ENCODE measurements at places on chromosomes 1 and 21. TPM values are rescaled to one million over a fixed set of nuclear protein-coding genes. Genes with fewer than 3 reads are reported as not detected.

- peak overlapping the region; percentile 15 for H3K27ac ChIP-seq
- H3K36me3 ChIP-seq = no peaks in the 10 kb centered on the region
- H3K27me3 ChIP-seq = no peaks in the 10 kb centered on the region
- no peak for DNase-seq
- H3K4me3 ChIP-seq = no peak overlapping the region
- H3K4me1 ChIP-seq = no peaks in the 10 kb centered on the region
Observed at GRCh38 chr21:37412603-37413360, 46.2 kb downstream of the DYRK1A start.

DNA sequence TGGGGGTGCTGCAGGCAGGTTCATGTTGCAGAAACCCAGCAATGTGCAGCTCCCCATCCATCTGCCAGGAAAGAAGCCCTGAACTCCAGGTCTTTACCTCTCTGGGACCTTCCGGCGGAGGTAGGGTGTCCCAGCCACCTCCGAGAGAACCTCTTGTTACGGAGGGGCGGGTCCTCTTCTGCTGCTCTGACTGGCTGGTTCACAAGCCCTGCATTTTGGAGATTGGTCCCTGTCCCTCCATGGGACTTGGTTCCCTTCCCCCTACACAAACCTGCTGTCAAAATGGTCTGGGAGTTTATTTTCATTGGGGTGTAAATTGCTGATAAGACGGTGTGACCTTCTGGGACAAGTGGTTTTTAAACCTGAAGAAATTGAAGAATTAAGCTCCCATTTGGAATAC is 8.0 kb upstream of the CELSR2 start:
- peak; percentile 64 for DNase-seq
- peaks cover 25% of the 10 kb centered on the region for H3K4me1 ChIP-seq
- no peak overlapping the region for H3K4me3 ChIP-seq
- peaks cover 22% of the 10 kb centered on the region for H3K36me3 ChIP-seq
- no peak overlapping the region for H3K27ac ChIP-seq

DNA sequence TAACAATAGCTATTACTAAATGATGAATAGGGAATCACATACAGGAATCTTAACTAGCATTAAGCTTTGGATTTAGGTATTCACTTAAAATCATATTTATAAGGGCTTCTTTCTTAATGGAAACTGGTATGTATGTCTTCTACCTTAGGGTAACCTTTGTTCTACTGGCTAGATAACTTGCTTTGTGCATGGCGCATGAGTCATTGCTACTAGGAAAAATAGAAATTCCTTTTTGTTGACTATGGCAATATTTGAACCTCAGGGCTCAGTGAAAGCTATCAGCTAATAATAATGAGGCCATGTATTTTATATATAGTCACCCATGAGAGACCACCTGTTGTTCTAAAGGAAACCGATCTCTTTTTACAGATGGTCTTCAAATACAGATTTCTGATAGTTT is 72.5 kb downstream of the RPS6KC1 start:
- no peak overlapping the region for H3K4me3 ChIP-seq
- no peaks in the 10 kb centered on the region for H3K36me3 ChIP-seq
- DNase-seq = no peak
- H3K27ac ChIP-seq = no peak overlapping the region
- H3K4me1 ChIP-seq = no peaks in the 10 kb centered on the region
- no peaks in the 10 kb centered on the region for H3K27me3 ChIP-seq

Gene SLC45A3
- polyA plus RNA-seq = 3.6 TPM

GRCh38 chr1:53562291-53562980 is 103.2 kb downstream of the DMRTB1 start:
- H3K4me3 ChIP-seq = no peak overlapping the region
- no peak overlapping the region for H3K27ac ChIP-seq

Gene SLC30A10
- 4.6 TPM for polyA plus RNA-seq

Gene IFI44
- polyA plus RNA-seq = 10.8 TPM

DNA sequence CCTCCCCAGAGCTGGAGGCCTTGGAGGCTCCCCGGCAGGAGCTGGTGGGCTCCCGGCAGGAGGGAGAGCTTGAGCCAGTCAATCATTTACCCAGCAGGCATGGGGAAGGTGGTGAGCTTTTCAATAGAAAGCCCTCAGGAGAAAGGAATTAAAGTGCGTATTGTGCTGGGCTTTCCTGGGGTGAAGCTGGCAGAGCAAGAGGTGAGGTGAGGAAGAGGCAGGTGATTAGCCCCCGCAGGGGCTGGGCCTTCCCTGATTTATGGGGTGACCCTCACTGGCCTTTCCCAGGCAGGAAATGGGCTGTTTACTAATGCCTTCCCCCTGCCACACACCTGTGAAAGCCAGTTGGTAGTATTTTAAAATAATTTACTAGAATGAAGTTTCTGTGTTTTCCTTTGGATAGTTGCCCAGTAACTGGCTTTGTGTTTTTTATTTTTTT is 25.8 kb downstream of the CLDN14 start:
- H3K27ac ChIP-seq = no peak overlapping the region
- no peaks in the 10 kb centered on the region for H3K4me1 ChIP-seq
- no peak for DNase-seq
- H3K4me3 ChIP-seq = no peak overlapping the region

Gene SPOCD1
- polyA plus RNA-seq = not detected

GRCh38 chr1:64282351-64282750 is 78.9 kb downstream of the UBE2U start:
- no peaks in the 10 kb centered on the region for H3K4me1 ChIP-seq
- DNase-seq = no peak
- no peaks in the 10 kb centered on the region for H3K36me3 ChIP-seq
- H3K27ac ChIP-seq = no peak overlapping the region
- H3K27me3 ChIP-seq = no peaks in the 10 kb centered on the region

DNA sequence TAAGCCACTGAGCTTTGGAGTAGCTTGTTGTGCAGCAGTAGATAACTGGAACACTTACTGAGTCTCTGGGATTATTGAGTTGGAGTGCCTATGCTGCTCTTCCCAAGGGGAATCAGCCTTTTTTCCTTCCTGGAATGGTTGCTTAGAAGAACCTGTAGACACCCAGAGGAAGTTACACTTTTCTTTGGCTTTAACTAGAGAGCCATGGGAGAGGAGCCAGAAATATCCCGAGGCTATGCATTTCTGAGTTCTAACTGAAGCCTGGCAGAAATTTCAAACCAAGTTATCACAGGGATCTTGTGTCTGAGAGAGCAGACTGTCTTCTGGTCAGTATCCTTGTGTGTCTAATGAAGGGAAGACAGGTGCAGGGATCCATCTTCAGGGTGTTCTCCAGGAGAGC is 28.3 kb downstream of the LAMC1 start:
- no peaks in the 10 kb centered on the region for H3K36me3 ChIP-seq
- no peak overlapping the region for H3K4me3 ChIP-seq
- no peak overlapping the region for H3K27ac ChIP-seq

Measured in sigmoid colon (tissue), 7 donors.